ENCODE measurements at places on chromosomes 13 and 19.

DNA sequence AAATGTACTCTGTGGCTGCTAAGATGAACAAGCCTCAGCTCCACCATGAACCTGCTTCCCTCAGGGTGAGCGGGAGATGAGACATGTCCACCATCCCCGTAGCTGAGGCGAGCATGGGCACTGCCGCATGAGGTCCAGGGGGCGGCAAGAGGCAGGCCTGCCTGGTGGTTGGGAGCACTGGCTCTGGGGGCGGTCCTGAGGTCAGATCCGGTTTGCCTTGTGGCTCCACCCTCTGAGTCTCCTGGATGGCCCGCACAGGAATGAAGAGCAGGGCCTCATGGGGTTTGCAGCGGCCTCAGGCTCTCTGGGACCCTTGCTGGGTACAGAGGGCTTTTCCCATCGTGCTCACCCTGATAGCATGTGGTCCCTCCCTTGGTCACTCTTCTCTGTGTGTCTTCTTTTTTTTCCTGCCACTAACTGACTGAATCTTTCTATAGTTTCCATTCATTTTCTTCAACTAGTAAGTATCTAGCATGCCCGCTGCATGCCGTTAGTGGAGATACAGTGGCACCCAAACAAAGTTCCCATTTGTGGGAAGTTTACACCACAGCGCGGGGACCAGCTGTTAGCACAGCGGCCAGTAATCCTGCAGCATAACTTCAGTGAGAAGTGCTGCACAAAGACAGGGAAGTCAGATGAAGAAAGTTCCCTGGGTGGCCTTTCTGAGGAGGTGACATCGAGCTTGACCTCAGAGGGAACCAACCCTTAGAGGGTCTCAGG lies 37.3 kb downstream of the CAPN12 start:
- no peak for DNase-seq

DNA sequence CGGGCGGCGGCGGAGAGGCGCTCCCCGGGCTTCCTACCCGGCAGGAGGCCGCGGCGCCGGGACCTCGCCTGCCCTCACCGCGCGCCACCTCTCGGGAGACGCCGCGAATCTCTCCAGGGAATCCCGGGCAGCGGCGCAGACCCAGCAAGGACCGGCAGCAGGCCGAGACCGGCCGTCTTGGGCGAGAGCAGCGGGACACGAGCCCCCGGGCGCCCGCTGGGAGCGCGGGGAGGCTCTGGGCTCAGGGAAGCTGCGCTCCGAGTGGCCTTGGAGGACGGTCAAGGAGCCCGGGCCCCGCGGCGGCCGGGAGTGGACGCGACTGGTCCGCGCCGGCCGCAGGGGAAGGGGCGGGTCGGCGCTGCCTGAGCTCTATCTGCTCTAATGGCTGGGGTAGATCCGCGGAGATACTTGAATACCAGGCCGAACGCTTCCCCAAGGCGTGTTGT lies 14.7 kb downstream of the CDX2 start:
- peak; percentile 33 for DNase-seq

GRCh38 chr13:44040070-44040817 lies 160.5 kb downstream of the LACC1 start:
- DNase-seq = no peak

DNA sequence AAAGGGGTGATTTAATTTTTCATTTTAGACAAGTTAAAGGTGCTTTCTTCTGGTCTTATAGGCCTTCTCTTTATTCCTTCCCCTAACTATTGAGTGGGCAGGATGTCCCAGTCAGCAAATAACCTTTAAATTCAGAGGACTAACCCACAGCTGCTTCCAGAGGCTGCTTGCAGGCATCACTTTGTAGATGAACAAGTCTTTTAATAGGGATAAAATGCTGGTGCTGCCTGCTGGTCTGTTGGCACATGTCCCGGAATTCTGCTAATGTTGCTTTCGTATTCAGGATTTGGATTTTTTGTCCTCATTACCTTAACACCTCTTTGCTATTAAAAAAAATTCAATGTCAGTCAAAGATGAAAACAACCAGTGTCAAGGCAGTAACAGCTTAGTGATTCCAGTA lies 132.7 kb upstream of the KL start:
- no peak for DNase-seq

DNA sequence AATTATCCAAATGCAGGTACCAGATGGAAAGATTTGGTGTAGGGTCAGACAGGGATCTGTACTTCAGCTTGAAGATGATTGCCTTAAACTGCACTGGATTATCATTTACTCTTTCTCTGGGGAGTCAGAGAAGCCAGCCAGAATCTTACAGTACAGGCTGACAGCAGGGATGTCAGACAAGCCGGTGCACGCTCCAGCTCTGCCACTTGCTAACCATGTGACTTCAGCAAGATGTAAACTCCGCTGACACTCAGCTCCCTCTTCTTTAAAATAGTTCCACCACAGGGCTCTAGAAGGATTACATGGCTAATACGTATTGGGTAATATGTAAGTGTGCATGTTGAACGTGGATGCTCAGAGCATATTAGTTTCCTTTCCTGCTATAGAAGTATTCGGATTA lies 251.4 kb upstream of the MAB21L1 start:
- DNase-seq = no peak

DNA sequence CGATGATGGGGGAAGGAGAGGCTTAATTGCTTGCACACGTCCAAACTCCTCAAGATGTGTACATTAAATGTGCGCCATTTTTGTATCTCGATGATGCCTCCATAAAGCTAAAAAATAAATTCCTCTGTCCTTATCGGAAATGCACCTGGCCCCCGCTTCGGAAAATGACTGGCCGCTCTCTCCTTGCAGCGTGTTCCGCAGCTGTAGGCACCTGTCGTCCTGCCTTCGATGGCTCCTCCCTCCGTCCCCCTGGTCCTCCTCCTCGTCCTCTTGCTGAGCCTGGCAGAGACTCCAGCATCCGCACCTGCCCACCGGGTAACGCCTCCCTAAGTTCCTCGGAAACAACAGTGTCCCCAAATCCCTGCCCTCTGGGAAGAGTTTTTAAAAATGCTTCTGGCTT lies 1.1 kb downstream of the GALP start:
- no peak for DNase-seq

GRCh38 chr13:52921194-52921593 lies 72.8 kb upstream of the PCDH8 start:
- DNase-seq = no peak

DNA sequence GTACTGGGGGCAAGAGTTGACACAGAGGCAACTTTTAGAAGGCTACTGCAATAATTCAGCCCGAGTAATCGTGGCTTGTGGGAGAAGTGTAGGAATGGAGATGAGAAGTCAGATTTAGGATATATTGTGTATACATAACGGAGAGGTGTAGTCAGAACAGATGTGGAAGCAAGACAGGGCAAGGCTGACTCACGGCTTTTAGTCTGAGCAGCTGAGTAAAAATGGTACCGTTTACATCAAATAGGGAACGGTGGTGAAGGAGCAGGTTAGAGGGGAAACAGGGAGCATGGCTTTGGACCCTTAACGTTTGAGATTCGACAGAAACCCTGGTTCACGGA lies 796 bp upstream of the LSM14A start:
- DNase-seq = no peak

GRCh38 chr13:20043207-20043925 lies 84.8 kb downstream of the ZMYM2 start:
- DNase-seq = no peak

DNA sequence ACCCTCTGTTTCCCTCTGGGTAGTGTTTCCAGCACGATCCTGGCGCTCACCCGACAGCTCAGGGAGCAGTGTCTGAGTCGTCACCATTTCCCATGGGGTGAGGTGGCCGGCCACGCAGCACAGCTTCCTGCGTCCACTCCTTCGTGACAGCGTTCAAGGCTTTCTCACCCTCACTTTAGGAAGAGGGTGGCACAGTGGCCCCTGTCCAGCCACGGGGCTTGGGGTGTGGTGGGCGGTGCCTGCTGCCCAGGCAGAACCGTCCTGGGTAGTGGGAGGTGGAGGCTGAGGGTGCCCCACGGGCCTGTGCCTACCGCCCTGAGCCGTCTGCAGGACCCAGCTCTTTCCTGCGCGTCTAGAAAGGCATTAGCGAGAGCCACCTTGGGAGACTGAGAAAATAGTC lies 21.9 kb downstream of the LAMP1 start:
- no peak for DNase-seq

GRCh38 chr19:45414468-45414867 lies 8.0 kb downstream of the POLR1G start:
- DNase-seq = no peak

- no peak for DNase-seq
These were observed 9.5 kb upstream of the TMEM86B start for GRCh38 chr19:55238030-55238429.

GRCh38 chr13:105735281-105735680 lies 800.2 kb downstream of the EFNB2 start:
- DNase-seq = no peak

GRCh38 chr13:105960326-105960725 lies 575.1 kb downstream of the EFNB2 start:
- no peak for DNase-seq

DNA sequence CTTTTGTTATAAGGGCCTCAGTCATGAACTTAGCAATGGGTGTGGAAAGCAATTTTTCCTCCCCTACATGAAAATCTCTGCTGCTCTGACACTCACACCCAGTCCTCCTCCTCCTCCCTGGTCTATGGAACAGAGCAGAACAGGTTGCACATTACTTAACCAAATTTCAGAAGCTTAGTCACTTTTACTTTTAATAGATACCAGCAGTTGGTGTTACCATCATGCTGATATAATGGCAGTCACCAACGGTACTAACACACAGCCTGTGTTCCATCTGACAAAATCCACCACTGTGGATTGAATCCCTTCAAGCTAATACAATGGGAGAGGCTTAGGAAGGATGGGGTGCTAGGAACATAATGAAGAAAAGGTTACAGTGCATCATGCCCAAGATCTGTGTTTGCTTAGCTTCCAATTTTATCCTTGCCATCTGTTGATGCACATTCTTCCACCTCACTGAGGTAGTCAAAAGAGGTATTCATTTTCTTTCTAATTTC lies 9.8 kb downstream of the TPT1 start:
- DNase-seq = no peak

DNA sequence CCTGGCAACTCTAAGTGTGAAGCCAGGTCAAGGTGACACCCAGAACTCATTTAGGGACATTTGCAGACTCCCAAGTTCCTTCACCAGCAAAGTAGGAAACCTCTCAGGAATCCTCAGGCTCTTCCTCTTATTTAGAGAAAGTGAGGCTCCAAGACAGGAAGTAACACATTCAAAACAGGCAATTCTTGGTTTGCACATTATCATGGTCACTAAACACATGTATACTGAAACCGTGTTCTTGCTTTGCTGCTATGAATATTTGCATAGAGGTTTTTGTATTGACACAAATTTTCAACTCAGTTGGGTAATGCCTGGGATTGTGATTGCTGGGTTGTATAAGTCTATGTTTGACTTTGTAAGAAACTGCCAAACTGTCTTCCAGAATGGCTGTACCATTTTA lies 13.2 kb upstream of the URI1 start:
- no peak for DNase-seq

DNA sequence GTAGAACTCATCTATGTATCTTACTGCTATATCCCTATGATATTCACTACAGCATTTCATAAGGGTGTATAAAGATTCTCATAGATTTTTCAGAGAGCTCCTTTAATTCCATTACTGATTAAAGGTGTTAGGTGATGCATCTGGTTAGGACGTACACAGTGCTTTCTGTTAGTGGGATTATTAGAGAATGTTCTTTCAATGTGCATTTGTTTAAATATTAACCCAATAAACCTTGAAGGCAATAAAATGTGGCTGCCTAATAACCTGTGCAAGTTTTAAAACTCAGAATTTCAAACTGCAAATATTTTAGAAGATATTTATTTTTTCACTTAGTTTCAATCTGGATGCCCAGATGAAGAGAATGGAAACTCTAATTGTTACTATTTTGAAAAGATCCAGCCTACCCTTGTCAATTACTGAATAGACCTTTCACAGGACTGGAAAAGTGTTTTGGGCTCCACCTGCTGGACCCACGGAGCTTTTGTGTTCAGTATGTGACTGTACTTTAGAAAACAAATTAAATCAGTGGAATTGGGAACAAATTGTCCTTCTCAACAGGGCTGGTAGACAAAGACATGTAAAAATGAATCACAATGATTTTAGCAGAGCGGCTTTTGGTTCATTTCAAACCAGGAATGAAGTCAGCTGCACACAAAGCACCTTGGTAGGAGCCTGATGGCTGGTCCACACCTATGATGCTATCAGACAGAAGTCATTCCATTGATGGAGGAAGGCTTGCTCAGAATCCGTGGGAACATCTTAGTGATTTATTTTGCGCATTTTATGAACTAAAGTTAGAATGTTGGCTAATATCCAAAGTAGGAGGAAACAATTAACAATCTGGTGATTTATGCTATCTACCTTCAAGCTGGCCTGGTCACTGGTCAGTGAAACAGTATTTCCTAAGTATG lies 89.4 kb upstream of the RAP2A start:
- peak; percentile 85 for DNase-seq

GRCh38 chr13:64529874-64530485 lies 2700.2 kb downstream of the PCDH9 start:
- no peak for DNase-seq

GRCh38 chr13:79999601-80000000 lies 341.3 kb downstream of the SPRY2 start:
- DNase-seq = no peak

DNA sequence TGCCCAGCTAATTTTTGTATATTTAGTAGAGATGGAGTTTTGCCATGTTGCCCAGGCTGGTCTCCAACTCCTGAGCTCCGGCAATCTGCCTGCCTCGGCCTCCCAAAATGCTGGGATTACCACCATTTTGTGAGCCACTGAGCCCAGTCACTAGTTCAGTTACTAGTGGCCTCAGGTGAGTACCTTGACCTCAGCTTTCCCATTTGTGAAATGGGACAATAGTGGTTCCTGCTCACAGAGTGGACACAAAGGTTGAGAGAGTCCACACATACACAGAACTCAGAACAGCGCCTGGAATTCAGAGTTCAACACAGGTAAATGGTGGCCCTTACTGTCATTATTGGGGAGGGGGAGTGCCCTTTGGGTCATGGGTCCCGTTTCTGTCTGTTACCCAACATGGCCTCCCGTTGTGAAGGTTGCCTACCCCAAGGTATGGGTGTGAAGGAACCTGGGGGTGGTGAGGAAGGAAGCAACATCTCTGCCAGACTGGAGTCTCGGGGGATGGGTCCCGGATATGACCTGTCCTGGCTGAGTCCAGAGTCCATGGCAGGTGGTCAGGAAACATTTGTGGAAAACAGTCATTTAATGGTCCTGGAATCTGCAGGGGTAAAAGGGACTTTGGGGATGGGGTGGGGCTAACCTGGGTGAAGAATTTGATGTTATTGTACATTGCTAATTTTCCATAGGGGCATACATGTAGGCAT lies 11.7 kb upstream of the IRGC start:
- no peak for DNase-seq

- no peak for DNase-seq
These were observed 59.4 kb upstream of the FARP1 start for GRCh38 chr13:98083507-98083906.

- no peak for DNase-seq
These were observed 36.4 kb upstream of the IGFL1 start for GRCh38 chr19:46192992-46193650.

All from kidney (tissue), 22 donors.